ENCODE measurements at places on chromosomes 5 and 9.
A peak's percentile ranks its signal among the peaks of the same experiment; 100 is the strongest.

- DNase-seq, result no peak
These were observed 4.9 kb downstream of the SLC25A51 start for GRCh38 chr9:37899041-37899440.

- no peak for DNase-seq
These were observed 1581.0 kb downstream of the MAT2B start for GRCh38 chr5:165086465-165086864.

DNA sequence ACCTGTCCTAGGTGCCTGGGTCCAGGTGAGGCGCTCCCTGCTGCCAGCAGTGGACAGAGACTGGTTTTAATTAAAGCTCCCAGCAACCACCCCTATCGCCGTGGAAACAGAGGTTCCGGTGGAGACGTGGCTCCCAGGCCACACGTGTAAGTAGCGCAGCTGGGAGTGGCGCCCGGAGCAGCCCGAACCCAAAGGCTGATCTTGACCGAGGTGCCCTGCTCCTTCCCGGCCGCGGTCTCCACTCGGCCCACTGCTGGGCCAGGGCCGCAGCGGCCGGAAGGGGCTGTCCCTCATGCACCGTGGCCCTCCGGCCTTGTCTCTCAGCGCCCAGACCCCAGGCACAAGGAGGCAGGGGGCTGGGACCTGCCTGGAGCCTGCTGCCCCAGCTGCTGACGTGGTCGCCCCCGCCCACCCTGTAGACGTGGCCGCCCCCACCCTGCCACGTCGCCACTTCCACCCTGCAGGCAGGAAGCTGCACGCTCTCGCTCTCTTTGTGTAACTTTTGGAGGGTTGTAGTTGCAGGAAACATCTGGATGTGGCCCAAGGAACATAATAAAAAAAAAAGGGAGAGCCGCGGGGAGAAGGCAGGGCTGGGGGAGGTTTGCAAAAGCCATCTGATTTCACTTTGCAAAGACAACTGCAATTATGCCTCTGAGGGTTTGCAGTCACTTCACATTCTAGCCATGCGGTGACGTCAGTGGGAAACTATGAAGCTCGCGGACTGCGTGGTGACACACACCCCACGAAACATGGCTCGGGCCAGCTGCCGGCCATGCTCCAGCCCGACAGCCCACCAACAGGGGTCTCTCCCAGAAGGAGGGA, 129.9 kb downstream of the RXRA start:
- DNase-seq, result peak; percentile 51

GRCh38 chr5:66558560-66558959, 37.6 kb upstream of the MAST4 start:
- DNase-seq, result no peak

DNA sequence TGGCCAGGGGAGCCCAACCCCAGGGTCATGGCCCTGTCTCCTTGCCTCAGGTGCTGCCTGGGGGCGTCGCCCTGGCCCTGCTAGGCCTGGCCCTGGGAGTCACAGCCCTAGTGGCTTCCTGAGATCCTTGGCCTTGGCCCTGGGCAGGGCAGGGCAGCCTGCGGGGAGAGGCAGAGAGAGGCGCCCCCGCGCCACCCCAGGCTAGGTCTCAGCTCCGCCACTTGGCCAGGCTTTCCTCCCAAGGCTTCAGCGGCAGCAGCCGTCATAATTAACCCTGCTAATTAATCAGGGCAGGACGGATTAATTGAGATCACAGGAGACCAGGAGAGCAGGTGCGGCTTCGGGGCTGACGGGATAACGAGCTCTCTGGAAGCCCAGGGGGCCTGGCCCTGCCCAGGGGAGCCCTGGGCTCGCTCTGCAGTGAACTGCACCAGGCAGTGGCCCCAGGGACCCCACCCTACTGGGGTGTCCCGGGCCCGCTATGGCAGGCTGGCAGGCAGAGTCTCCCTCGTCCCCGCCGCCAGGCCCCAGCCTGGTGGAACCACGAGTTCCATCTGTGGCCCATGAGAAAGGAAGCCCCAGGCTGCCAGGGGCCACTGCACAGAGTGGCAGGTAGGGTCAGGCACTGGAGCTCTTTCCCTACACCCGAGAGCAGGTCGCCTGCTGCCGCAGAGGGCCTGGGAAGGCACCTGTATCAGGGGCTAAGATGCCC, 269.6 kb downstream of the PBX3 start:
- no peak for DNase-seq

GRCh38 chr5:92990771-92991170, 590.2 kb downstream of the NR2F1-AS1 start:
- no peak for DNase-seq

DNA sequence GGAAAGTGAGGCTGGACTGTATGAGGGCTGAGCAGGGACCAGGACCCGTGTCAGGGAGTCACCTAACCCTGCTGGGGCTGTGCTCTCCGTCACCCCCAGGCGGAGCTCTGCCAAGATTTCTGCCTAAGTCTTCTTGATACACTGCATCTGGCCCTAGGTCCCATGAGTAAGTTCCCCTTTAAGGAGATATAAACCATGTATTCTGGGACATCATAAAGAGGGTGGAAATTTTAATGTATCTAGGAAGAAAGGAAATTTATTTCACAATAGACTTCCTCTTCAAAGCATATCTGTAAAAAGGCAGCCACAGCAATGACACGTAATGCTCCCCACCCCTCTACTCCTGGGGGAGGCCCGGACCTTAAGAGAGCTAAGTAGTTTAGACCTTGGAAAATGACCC, 183.4 kb downstream of the FBXL7 start:
- no peak for DNase-seq

DNA sequence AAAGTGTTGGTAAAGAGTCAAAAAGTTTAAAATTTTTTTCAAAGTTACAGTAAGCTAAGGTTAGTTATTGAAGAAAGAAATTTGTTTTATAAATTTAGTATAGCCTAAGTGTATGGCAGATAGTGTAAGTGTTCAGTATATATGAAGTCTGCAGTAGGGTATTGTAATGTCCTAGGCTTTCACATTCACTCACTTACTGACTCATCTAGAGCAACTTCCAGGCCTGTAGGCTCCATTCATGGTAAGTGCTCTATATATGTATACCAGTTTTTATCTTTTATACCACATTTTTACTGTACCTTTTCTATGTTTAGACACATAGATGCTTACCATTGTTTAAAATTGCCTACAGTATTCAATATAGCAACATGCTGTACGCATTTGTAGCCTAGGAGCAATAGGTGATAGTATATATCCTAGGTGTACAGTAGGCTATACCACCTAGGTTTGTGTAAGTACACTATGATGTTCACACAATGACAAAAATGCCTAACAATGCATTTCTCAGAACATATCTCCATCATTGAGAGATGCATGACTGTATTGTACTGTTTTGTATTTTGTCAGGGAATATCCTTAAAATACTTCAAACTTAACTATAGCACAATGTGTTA, 38.5 kb downstream of the CYSTM1 start:
- no peak for DNase-seq

DNA sequence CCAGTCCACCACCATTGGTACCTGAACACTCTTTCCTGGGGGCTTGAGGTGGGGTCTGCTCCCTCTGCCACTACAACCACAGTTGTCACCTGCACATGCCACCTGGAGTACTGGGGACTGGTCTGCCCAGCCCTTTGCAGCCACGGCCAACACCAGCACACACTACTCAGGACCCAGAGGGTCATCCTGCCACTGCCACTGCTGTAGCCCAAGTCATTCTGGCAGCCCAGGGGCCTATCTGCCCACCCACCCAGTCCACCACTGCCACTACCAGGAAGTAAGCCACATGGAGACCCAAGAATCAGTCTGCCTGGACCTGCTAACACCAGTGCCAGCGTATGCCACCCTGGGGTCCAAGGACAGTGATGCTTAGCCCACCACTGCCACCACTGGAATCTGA, 302.4 kb upstream of the TRPC7 start:
- DNase-seq, result no peak

- DNase-seq, result no peak
These were observed 126.7 kb upstream of the ZNF608 start for GRCh38 chr5:124873188-124873587.

DNA sequence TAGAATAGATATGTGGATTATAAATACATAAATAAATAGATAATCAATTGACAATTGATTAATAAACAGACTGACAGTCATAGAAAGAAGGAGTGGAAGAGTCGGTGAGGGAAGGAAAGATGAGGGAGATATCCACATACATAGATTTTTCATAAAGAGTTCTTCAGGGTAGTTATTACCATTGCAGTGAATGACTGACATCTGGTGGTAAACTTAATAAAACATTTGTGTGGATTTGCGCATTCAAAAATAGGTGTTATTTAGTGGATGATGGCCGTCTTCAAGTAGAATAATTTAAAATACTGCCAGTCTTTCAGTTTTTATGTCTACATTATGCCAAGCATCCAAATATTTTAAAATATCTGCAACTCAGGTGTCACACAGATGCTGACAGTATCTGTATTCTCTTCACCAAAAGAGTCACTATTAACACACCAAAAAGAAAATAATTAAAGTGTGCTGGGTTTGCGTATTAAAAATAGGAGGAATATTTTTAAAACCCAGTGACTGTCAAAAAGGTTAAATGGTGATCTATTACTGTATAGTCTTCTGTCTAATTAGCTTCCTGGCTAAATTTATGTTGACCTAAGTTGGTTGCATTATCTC, 78.8 kb downstream of the GIN1 start:
- DNase-seq, result no peak

DNA sequence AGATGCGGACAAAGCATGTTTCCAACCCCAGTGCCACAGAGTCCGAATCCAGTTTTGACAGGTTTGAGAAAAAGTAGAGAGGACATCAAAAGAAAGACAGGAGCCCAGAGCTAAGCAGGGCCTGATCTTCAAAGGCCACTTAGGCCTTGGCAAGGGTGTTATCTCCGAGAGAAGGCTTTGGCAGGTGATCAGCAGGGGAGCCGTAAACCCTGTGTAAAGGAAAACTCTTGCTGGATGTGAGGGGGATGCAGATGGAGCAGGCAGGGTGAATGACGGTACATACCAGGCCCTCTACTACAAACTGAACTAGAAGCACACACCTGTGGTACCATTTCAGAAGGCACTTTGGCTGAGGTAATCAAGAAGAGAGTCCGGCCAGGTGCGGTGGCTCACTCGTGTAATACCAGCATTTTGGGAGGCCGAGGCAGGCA, 1.4 kb upstream of the HNRNPH1 start:
- DNase-seq, result no peak

GRCh38 chr9:130213911-130214761, 41.9 kb downstream of the NCS1 start:
- DNase-seq, result no peak

- no peak for DNase-seq
These were observed 129.8 kb downstream of the GNAQ start for GRCh38 chr9:77901771-77902170.

DNA sequence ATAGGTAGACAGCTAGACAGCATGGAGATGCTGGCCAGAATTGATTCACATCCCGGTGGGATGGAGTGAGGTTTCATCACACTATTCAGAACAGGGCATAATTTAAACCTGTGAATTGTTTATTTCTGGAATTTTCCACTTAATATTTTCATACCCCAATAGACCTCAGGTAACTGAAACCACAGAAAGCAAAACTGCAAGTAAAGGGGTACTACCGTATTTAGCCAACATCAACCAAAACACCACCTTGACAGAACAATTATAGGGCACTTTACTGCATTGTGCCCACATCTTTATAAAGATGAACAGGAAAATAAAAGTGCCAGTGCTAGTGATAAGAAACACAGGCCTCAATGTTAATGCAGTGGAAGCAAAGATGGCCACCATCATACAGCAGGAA, 7.5 kb downstream of the SERINC5 start:
- no peak for DNase-seq

- DNase-seq, result no peak
These were observed 312.9 kb upstream of the PRR16 start for GRCh38 chr5:120151181-120151580.

- no peak for DNase-seq
These were observed 69.7 kb upstream of the DAPK1 start for GRCh38 chr9:87427851-87428506.

GRCh38 chr5:137696481-137696880, 39.4 kb downstream of the KLHL3 start:
- DNase-seq, result peak; percentile 14

DNA sequence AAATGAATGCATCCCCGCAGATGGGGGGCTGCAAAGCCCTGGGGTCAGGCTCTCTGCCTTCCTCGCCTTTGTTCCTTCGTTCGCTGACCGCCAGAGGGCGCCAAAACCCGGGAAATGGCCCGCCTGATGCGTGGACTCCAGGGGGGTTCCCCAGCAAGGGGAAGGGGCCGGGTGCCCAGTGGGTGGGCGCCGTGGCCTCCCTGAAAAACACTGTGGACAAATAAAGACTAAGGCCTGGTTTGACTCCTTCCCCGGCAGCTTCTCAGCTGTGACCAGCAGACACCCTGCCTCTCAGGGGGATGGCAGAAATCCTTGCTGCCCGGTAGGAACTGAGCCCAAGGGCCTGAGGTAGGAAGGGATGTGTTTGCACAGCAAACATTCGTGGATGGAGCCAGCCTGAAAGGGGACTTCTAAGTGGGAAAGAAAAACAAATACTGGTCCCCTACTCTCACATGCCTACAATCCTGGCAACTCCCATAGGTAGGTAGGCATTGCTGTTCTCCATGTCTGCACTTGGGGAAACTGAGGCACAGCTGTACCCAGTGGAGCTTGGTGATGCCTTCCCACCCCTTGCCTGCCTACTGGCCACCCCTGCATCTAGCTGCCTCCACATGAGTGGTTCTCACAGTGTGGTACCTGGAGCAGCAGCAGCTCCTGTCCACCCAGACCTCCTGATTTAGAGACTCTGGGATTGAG, 57.7 kb downstream of the DUSP1 start:
- DNase-seq, result peak; percentile 64

DNA sequence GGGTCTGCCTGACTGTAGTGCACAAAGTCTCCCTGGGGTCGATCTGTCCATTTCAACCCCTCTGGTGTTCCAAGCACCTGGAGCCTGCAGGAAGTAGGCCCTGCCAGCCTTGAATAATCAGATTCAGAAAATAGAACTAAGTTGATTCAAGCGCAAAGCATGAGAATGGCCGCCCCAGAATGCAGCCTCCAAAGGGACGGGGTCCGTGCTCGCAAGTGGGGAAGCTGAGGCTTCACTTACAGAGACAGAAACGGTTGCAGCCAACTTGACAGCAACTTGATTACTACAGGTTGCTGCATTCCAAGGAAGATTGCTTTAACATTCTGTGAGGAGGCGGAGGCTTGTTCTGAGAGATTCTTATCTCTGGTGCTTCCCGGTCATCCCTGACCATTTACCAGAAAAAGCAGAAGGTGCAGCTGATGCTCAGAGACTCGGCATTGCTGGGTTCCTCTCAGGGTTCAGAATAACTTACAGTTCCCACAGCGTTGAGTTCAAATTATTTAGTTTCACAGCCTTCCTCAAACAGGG, 14.9 kb upstream of the LRRC14B start:
- no peak for DNase-seq

- DNase-seq, result no peak
These were observed 97.7 kb upstream of the HCN1 start for GRCh38 chr5:45793638-45794532.

GRCh38 chr9:104895572-104895971, 32.4 kb downstream of the ABCA1 start:
- DNase-seq, result no peak
